Activated CD4-positive, alpha-beta T cell treated with anti-CD3 and anti-CD28 coated beads for 1 hour (primary cell): ENCODE measurements at places on chromosomes 4 and X.

- DNase-seq: no peak
Measured at GRCh38 chr4:3492741-3493719, 29.9 kb downstream of the DOK7 start.

DNA sequence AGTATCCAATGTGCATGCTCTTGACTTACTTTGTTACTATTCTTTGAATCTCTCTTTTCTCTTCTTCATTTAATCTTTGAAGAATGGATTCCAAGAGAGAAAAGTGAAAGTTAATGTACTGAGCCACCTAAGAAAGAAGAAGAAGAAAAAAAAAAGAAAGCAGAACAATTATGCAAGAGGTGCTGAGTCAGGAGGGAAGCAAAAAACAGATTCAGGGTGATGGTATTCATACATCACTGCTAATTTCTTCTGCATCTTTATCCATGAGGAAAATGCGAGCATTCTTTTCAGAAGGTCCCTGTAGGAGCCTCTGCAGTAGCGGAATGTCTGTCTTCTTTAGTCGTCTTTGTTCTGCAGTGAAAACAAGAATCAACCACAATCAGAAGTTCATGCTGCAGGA lies 43.9 kb downstream of the RASSF6 start:
- DNase-seq: no peak

GRCh38 chrX:63958134-63958865 lies 173.3 kb upstream of the ARHGEF9 start:
- no peak for DNase-seq

GRCh38 chr4:105633241-105633640 lies 75.2 kb downstream of the INTS12 start:
- no peak for DNase-seq

DNA sequence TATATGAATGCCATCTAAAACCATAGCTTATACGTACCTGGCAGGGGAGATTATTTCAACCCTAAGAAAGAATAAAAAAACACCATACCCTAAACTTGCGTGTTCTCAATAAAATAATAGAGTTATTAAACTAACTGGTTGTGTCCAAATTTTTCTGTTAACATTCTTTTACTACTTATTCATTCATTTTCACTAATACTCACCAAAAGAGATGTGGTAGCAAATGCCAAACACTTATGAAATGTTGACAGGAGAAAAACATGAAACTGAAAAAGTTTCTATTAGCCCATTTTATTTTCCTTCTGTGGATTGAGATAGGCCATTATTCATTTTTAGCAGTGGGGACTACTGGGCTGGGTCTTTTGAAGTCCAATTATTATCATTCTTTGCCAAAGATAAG lies 102.0 kb downstream of the TSPAN5 start:
- no peak for DNase-seq

GRCh38 chrX:133415276-133416105 lies at the start of gene GPC4:
Gene GPC4, minus strand, starts transcription at chrX:133415489. Its CDS starts 524 bp downstream, at chrX:133414965.
- DNase-seq: no peak

DNA sequence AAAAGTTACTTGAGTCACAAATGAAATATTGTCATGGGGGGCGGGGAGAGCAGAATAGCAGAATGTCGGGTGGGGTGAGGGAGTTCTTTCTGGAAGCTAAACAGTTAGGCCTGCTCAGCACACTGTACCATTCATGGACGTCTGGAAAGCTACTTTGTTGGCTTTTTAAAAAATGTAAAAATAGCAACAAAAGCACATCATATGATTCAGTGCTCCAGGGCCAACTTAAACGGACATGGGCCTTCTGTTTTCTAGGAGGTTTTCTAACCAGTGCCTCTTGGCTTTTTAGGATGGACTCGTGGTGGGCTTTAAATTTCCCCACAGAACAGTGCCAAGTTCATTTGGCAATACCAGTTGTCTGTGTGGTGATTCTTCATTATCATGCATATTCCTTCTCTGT lies 57.4 kb upstream of the CLCN4 start:
- DNase-seq: no peak

DNA sequence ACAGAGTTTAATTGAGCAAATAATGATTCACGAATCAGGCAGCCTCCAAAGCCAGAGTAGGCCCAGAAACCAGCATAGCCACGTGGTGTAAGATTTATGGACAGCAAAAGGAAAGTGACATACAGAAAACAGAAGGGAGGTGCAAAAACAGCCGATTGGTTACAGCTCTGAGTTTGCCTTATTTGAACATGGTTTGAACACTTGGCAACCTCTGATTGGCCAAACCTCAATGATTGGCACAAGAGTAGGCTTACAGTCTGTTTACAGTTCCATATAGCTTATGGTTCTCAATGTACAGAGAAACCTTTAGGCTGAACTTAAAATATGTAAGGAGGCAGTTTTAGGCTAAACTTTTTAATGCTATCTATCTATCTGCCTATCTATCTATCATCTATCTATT lies 394.8 kb downstream of the CFAP47 start:
- no peak for DNase-seq

DNA sequence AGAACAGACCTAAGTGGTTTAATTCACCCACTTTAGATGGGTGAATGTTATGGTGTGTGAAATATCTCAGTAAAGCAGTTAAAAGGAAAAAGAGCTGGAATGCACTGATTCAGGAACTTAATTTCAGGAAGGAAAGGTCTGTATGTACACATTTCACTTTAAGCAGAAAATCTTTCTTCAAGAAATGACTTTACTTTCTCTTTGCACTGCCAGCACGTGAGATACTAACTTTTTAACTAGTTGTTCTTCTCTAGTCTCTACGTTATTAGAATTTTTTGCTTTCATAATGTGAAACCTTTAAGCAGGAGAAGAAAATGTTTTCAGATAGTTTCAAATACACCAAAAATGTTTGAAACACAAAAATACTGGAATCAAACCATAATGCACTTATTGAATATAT lies 18.8 kb downstream of the C4orf46 start:
- no peak for DNase-seq

DNA sequence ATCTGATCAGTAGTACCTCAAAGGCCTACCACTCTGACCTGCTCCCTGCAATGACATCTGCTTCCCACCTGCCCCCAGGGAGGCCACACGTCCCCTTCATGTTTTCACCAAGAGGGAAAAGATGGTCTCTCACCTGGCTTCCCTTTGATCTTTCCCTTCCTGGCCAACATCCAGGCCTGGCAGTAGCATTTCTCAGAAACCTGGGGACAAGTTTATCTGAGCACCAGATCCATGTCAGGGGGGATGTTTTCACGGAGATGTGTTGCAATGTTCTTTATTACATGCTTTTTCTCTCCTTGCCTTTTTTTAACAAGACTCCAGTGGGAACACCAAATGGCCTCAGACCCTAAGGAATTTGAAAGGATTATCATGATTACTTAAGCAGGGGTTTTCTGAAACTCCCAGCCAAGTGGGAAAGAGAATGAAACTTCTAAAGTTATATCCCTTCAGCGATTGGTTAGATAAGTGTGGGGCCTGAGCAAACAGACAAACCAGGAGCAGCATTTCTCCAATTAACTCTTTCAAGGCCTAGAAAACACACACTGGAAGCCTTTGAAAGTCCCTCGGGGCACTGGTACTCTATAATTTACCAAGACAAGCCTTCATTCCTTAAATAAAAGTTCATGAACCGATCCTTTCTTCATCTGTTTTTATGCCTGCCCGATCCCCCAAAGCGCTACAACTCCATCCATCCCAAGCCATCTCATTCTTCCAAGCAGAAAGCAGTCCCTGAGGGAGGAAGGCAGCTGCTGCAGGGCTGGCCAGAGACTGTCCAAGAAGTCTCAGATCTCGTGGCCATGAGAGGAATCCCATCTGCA lies 94.1 kb downstream of the BCOR start:
- no peak for DNase-seq

GRCh38 chr4:168724686-168725411 lies 228.0 kb downstream of the PALLD start:
- DNase-seq: no peak

- no peak for DNase-seq
Measured at GRCh38 chr4:52984462-52984881, 122.4 kb downstream of the RASL11B start.

- no peak for DNase-seq
Measured at GRCh38 chr4:124079174-124079780, 633.3 kb downstream of the ANKRD50 start.
